Activated CD8-positive, alpha-beta memory T cell treated with anti-CD3 and anti-CD28 coated beads, Interleukin-2, amount 50 U/mL, for 48 hours (primary cell): ENCODE measurements at places on chromosomes 3 and 15.

DNA sequence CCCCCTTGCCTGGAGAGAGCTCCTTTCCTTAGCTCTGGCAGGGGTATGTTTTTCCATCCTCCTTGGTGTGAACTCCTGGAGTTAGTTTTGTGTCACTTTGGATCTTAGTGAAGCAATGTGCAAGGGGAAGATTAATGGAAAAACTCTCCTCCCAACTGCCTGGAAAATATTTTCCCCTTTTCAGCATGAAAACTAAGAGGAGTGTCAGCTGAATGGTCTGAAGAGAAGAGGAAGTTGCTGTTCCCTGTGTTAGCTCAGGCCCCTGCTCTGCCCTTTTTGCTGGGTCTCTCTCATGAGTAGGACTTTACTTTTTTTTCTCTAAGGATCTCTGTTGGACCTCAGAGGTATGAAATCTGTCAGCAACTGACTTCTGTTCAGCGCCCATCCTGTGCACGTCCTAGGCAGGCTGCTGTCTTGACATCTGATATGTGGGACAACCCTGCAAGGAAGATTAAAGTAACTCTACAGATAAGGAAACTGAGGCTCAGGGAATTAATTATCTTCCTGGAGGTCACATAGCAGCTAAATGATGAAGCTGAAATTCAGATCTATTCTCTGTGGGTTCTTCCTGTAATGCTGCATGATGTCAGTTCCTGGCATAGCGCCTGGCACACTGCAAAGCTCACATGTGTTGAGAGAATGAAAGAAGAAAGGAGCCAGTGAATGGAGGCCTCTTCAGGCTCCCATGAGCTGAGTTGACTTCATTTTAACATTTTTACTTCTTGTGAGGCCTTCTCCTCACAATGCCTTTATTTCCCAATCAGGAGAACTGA, 109.7 kb upstream of the GALNT15 start:
- no peak for DNase-seq

DNA sequence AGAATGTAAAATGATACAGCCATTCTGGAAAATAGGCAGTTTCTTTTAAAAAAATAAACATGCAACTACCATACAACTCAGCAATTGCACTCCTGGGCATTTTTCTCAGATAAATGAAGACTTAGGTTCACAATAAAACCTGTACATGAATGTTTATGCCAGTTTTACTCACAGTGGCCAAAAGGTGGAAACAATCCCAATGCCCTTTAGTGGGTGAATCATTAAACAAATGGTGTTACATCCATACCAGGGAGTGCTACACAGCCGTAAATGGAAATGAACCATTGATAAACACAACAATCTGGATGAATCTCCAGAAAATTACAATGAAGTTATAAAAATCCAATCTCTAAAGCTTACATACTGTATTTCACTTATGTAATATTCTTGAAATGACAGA, 140.3 kb downstream of the ADAMTSL3 start:
- DNase-seq = no peak

GRCh38 chr15:98807262-98807661, 158.9 kb downstream of the IGF1R start:
- DNase-seq = no peak

GRCh38 chr15:41207687-41208448, 22.7 kb downstream of the EXD1 start:
- no peak for DNase-seq

GRCh38 chr15:70121624-70122302, 24.0 kb upstream of the TLE3 start:
- DNase-seq = no peak
